Activated CD4-positive, alpha-beta T cell treated with anti-CD3 and anti-CD28 coated beads for 4 hours (primary cell): ENCODE measurements at places on chromosomes 4 and X.

DNA sequence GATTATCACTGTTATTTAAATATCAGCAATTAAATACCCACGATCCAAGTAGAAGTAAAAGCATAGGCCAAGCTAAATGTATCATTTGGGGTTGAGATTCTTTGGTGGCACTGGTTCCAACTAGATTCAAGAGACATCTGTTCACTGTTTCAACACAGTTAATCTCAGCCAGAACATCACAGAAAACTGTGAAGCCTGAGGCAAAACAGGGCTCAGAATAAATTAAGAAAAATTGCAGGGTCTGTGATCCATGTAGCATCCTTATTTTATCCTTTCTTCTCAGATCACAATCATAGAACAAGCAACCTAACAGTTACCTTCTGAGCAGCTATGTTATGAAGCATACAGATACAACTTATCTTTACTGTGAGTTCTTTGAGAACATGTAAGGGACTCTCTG is 23.7 kb downstream of the YTHDC1 start:
- no peak for DNase-seq

DNA sequence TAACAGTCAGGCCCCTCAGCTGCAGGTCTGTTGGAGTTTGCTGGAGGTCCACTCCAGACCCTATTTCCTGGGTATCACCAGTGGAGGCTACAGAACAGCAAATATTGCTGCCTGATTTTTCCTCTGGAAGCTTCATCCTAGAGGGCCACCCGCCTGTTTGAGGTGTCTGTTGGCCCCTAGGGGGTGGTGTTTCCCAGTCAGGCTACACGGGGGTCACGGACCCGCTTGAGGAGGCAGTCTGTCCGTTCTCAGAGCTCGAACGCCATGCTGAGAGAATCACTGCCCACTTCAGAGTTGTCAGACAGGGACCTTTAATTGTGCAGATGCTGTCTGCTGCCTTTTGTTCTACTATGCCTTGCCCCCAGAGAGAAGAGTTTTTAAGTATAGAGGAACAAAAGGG is 160.8 kb downstream of the DKK2 start:
- DNase-seq = no peak

DNA sequence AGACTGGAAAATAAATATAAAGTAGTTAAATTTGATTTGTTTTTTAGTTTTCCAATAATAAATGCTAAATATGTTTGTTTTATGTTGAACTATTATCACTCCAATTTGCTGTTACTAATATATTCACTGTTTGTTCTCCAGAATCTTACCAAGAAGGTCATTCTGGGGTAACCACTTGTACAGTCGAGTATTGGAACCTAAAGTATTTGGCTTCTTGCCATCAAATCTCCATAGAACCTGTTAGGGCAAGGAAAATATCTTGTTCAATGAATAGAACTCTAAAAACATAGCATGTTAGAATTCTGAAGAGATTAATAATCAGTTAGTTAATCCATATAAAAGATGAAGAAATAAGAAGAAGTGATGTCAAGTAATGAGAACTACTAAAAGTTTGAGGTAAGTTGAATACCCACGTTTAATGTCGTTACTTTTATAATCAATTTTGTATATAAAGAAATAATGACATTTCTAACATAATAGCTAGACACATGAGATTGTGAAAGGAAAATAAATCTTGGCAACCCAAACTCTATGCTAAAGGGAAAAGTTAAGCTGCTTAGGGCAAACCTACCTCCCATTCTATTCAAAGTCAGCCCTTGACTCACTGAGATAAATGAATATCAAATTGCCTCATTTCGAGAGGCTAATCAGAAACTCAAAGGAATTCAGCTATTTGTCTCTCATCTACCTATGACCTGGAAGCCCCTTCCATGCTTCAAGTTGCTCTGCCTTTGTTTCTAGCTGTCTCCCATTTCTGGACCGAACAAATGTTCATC is 15.3 kb downstream of the UGT2B15 start:
- DNase-seq = no peak

GRCh38 chrX:56766554-56767347 is 37.7 kb downstream of the NBDY start:
- no peak for DNase-seq

- DNase-seq = no peak
Observed at GRCh38 chr4:100828986-100829685, 311.3 kb upstream of the EMCN start.

GRCh38 chr4:152994038-152994437 is 57.9 kb downstream of the FHDC1 start:
- no peak for DNase-seq

DNA sequence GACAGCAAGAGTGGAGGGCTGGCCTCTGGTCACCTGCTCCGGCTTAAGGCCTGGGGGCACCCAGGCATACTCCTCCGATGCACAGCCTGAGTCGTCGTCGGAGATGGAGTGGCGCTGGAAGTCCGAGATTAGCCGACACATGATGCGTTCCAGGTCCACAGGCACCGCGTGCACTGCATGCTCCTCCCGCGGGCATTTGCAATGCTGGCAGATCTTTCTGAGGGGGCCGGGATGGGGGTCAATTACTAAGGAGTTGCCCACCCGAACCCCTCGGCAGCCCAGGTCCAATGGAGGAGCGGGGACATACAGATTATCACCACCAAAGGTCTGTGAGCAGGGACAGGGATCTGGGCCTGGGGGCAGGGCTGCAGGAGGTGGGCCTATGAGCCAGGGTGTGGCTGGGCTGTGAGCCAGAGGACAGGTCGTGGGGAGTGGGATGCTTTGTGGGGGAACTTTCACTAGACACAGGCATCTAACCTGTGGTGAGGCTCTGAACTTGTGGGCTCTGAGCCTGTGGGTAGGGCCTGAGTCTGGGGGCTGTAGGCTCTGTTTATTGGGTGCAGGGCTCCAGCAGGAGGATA is 2.4 kb downstream of the PRICKLE3 start:
- DNase-seq = no peak

GRCh38 chr4:31290836-31291235 is 570.7 kb downstream of the PCDH7 start:
- DNase-seq = no peak

DNA sequence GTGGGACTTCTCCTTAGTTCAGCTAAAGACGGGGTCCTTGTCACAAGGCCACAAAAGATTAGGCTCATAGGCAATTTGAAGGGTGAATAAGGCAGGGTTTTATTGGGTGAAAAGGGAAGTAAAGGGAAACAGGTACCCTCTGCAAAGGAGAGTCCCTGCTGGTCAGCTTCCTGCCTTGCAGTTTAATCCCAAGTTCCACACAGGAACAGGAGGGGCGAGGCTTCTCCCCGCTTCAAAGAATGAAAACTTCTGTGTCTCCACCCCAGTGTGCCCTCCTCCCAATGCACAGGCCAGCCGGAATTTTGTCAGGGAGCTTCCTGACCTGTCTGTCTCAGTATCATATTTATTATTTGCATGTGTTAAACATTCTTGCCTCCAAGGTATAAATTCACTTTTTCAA is 37.1 kb downstream of the ITM2A start:
- DNase-seq = no peak

GRCh38 chrX:9234315-9234714 is 200.4 kb upstream of the FAM9B start:
- DNase-seq = no peak

- no peak for DNase-seq
Observed at GRCh38 chr4:683982-684622, 4.8 kb downstream of the SLC49A3 start.

- DNase-seq = no peak
Observed at GRCh38 chrX:78029663-78030062, 60.2 kb upstream of the PGAM4 start.

- no peak for DNase-seq
Observed at GRCh38 chrX:101370888-101371504, 15.0 kb downstream of the BTK start.

DNA sequence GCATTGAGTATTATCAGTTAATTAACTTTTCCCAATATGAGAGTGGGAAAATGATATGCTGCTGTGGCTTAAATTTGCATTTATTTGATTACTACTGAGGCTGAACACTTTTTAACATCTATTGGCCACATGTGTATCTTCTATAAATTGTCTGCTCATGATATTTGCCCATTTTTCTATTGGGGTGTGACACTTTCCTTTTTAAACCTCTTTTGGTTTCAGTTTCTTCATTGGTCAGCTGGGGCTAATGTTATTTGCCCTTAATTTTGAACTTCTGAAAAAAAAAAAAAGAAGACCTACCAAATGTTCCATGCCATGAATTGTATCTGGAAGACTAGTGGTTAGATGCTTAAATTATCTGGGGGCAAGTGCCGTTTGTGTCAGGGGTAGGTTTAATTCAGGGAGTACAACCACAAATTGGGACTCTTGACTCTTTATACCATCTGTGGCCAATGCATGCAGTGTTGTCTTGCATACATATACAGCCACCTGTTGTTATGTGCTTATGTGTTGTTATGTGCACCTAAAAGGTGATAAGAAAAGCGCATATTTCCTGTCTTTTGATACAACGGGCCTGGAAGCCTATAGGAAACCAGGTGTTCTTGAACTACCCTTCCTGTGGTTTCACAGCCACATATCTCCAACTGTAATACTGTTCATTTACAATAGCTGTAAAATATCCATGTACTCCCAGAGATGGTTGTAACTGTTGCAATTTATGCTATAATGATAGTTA is 49.0 kb downstream of the SH2D1A start:
- no peak for DNase-seq

DNA sequence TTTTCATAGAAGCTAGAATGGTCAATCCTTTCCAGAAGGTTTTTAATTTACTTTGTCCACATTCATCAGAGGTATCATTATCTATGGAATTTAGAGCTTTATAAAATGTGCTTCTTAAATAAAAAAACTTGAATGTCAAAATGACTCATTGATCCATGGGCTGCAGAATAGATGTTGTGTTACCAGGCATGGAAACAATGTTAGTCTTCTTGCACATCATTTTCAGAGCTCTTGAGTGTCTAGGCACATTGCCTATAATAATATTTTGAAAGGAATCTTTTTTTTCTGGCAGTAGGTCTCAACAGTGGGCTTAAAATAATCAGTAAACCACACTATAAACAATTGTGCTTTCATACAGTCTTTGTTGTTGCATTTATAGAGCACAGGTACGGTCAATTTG is 200.3 kb downstream of the FAT4 start:
- no peak for DNase-seq

- no peak for DNase-seq
Observed at GRCh38 chr4:8609406-8609805, 16.8 kb downstream of the CPZ start.

DNA sequence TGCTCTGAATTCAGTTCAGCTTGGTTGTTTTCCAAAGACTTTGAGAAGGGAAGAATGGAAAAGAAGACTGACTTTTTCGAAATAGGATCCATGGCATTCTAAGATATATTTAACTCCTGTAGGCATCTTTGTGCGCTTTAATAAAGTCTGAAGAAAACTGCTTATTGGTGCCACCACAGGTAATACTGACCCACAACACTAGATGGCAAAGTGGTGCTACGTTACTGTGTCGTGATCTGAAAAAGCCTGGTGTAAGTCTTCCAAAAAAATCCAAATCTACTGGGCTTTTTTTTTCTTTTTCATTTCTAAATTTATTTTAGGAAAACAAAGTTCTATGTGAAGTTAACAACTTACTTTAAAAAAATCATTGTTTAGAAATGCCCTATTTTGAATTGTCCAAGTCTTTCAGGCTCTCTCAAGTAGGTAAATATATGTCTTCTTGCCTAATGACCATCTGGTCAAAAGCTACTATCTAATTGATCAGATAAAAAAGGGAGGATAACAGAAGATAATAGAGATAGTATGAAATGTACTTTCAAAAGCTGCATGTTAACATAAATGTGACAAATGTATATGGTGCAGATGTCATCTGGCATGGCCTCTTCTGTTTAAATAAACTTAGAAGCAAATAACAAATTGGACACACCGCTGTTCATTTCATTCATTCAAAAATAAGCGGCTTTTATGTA is 47.0 kb upstream of the MID1IP1 start:
- peak; percentile 39 for DNase-seq

DNA sequence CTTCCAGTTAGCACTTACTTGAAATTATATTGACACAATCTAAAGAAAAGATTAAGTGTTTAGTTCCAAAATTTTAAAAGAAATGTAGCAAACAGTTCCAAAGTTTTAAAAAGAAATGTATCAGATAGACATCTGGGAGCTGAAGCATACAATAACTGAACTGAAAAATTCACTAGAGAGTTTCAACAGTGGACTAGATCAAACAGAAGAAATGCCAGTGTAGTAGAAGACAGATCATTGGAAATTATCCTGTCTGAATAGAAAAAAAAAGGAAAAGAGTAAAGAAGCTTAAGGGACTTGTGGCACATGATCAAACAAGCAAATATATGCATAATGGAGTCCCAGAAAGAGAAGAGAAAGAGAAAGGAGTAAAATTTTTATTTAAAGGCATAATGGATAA is 261.4 kb downstream of the LAS1L start:
- DNase-seq = no peak

DNA sequence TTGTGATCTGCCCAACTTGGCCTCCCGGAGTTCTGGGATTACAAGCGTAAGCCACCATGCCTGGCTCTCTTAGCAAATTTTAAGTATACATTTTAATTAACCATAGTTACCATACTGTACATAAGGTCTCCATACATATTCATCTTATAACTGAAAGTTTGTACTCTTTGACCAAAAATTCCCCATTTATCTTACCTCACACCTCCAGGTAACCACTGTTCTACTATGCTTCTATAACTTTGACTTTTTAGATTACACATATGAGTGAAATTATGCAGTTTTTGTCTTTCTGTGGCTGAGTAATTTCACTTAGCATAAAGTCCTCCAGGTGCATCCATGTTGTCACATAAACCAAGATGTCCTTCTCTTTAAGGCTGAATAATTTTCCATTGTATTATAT is 17.4 kb downstream of the C4orf51 start:
- DNase-seq = no peak

GRCh38 chr4:170089274-170089667 is 485 bp downstream of the AADAT start:
- DNase-seq = no peak

- DNase-seq = no peak
Observed at GRCh38 chrX:34341258-34341657, 209.1 kb upstream of the FAM47A start.

GRCh38 chr4:136342666-136343065 is 1189.6 kb downstream of the PCDH18 start:
- no peak for DNase-seq

DNA sequence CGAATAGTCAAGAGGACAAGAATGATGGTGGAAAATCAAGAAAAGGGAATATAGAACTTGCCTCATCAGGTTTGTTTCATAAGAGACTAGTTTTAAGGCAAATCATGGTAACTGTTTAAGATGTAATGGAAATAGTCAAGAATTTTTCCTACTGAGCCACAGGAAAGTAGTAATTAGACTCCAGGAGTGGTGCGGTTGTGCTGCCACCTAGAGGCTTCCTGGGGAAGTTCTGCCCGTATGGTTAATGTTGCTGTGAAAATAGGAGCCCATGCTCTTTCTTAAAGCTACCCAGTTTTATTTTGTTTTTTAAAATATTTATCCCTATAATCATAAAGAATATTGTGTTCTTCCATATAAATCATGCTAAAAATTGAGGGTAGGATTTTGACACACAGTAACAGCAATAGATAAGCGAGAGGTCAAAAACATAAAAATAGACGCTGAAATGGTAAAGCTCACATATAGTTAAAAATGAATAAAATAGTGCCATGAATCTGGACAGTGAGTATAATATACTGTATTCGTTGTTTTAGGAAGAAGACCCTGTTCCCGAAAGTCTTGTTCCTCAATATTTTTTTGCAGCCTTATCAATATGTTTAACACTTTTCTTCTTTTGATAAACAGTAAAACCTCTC is 87.0 kb downstream of the PHOX2B start:
- no peak for DNase-seq
